ENCODE measurements at places on chromosomes 3 and 15.

- DNase-seq, result peak; percentile 61
Observed at GRCh38 chr3:183122257-183122932, 23.1 kb upstream of the MCCC1 start.

DNA sequence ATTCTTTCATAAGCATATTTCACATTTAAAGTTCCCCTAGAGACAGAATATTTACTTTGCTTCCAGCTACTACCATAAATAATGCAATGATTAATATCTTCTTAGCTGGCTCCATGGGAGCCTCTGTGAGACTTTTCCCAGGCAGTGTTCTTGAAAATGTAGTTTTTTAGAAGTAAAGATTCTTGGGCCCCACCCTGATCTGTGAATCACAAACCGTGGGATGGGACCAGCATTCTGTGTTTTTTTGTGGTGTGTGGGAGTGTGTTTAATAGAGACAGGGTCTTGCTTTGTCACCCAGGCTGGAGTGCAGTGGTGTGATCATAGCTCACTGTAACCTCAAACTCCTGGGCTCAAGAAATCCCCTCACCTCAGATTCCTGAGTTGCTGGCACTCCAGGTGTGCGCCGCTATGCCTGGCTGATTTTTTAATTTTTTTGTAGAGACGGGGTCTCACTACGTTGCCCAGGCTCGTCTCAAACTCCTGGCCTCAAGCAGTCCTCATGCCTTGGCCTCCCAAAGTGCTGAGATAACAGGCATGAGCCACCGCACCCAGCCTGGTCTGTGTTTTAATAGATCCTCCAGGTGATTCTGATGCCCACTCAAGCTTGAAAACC, 83.0 kb downstream of the KLHL25 start:
- DNase-seq, result no peak

GRCh38 chr3:50503504-50504342, at the start of gene CACNA2D2:
CACNA2D2 (minus strand) TSS chr3:50503634; CDS start chr3:50503423, 211 bp downstream.
- no peak for DNase-seq

GRCh38 chr15:26711445-26711844, 61.4 kb downstream of the GABRB3 start:
- no peak for DNase-seq

DNA sequence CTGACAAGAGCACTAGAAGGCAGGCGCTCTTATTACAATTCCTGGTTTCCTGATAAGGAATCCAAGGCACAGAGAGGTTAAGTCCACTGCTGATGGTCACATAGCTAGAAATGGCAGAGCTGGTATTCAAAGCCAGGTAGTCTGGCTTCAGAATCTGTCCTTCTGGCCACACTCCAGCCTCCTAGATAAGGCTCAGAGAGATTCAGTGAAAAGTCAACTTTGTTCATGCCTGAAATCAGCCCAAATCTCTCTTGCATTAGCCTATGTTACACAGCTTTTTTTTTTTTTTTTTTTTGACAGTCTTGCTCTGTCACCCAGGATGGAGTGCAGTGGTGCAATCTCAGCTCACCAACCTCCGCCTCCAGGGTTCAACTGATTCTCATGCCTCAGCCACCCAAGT, 21.1 kb upstream of the CMTM8 start:
- no peak for DNase-seq

DNA sequence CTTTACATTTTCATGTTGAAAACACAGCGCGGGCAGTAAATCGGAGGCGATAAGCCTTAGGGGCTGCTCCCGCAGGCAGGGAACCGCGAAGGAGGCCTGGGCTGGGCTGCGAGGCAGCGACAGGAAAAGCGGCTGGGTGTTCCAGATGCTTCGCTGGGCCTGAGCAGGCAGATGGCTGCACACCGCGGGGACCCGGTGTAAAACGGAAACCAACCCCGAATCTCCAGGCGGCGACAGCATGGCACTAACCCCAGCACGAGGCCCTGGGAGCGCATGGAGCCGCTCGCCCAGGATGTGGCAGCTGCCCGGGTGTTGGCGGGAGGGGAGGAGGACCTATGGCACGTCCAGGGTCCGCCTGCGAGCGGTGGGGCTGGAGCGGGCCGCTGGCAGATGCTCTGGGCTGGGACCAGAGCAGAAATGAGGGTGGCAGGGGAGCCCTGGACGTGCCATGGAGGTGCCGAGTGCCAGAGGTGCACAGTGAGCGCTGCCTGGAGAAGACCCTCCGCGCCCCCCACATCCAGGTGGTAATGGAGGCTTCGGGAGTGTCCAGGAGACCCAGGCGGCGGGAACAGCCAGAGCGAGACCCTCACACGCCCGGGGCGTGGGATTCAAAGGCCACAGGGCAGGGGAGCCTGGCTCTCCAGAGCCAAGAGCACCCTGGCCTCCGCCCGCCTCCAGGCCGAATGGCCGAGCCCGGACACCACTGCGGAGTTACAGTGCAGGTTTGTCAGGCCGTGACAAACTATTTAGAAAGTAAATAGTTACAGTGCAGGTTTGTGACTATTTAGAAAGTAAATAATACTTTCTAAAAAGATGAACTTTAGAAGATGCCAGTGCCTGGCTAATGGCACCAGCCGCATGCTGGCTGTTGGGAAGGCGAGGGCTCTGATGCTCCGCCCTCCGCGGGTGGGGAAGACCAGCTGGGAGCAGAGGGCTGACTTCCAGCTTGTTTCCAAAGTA, 293.6 kb downstream of the OCA2 start:
- DNase-seq, result no peak

DNA sequence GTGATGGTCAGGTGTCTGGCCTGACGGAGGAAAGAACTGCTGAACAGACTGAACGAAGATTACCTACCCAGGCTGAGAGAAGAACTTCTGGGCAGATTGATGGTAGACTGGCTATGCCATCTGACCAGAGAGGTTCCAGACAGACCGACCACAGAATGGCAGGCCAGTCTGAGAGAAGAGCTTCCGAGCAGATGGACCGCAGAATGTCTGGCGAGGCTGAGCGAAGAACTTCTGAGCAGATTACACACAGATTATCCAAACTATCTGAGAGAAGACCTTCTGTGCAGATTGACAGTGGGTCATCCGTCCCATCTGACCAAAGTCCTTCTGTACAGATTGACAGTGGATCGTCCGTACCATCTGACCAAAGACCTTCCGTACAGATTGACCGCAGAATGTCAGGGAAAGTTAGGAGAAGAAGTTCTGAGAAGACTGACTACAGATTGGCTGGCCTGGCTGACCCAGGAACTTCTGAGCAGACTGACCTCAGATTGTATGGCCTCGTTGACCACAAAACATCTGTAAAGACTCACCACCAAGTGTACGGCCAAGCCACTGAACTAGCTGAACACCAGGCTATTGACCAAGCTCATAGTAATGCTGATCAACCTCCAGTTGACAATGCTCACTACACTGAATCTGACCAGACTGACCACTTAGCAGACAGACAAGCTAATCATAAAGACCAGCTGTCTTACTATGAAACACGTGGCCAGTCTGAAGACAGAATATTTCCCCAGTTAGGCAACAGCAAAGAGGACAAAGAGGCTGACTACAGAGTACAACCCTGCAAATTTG, 812 bp downstream of the TEX55 start:
- DNase-seq, result no peak

- no peak for DNase-seq
Observed at GRCh38 chr15:65305150-65305758, 777 bp downstream of the RNU5B-1 start.

DNA sequence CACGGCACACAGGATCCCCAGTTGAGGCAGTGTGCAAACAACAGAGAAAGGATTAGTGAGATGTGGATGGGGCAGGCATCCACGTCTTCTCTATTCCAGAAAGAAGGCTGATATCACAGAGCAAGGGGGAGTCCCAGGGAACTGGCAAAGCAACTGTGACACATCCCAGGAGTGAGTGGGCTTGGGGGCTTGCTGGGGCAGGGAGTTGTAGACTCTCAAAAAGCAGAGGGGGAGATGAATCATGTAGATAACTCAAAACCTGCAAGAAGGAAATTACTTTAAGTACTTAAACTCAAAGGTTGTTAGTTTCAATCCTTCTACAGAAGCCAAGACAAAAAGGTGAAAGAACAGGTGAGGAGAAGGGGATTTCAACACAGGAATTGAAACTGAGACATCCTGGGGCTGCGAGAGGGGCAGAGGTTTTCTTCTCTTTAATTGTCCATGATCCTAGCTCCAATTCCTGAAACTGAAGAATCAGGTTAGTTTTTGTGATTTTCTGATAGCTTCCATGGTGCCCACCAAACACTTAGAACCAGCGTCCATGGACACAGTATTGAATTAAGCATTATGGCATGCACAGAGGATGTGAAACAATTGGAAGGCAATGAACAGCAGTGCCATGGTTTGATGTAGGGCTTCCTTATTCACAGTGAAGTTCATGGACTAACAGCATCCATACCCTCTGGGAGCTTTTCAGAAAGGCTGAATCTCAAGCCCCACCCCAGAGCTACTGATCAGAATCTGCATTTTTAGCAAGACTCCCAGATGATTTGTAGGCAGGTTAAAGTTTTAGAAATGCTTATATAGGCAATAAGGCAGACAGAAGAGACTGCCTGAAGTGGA, 52.0 kb downstream of the CCR3 start:
- no peak for DNase-seq

GRCh38 chr15:96627031-96627568, 296.6 kb downstream of the NR2F2 start:
- no peak for DNase-seq

- DNase-seq, result no peak
Observed at GRCh38 chr3:152713989-152714388, 120.9 kb upstream of the P2RY1 start.

DNA sequence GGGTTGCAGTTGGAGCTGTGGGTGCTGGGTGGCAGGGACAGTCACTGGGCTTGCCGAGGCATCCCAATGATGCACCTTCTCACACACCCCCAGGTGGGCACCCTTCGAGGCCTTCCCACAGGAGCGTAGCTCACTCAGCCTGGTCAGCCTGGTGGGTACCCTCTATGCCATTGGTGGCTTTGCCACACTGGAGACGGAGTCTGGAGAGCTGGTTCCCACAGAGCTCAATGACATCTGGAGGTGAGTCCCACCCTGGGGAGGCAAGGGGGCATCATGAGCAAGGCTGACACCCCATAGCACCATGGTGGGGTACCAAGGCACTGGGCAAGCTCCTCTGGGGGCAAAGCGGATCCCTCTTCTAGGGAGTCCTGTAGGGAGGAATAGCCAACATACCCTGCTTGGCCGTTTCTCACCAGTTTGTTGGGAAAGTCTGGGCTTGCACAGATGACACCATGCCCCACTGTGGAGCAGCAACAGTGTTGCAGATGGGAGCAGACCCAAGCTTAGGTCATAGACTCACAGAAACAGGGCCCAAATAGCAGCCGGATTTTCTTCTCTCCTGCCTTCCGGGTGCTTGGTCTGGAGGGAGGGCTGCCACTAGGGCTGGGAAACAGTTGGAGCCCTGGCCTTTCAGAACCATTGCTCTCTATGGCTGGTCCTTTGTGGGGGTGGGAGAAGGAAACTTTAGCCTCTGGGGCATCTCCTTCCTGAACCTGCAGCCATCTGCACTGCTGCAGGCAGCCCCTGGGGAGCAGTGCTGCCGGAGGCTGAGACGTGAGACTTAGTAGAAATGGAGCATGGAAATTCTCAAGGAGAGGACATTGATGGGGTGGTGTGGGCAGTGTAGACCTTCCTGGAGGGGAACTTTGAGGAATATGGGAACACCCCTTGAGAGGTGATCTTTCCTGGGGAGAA, 5.7 kb downstream of the KLHL40 start:
- no peak for DNase-seq

DNA sequence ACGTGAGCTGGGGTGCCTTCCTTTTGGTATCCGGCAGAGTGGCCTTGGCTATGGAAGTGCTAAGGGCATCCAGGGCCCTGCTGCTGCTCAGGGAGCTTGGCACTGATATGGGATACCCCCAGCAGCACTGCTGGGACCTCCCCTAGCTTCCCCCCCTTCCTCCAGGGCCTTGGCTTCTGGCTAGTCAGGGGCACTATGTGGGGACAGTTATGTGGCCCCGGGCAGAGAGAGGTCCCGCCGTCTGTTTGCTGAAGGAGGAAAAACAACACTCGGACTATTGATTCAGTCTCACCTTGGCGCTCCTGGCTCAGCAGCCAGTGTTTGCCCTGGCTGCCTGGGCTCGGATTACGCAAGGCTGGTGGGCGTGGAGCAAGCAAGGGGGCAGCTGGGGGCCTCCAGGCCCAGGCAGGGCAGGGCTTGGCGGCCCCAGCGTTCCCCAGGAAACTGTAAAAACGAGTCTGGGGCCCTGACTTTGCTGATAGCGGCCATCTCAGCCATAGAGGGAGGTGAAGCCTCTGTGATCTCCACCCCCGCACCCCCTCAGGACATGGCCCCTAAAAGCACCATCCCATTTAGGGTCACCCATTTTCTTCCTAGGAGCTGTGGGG, 5.7 kb downstream of the FURIN start:
- DNase-seq, result no peak

- no peak for DNase-seq
Observed at GRCh38 chr15:44734839-44735481, 1.4 kb upstream of the TRIM69 start.

DNA sequence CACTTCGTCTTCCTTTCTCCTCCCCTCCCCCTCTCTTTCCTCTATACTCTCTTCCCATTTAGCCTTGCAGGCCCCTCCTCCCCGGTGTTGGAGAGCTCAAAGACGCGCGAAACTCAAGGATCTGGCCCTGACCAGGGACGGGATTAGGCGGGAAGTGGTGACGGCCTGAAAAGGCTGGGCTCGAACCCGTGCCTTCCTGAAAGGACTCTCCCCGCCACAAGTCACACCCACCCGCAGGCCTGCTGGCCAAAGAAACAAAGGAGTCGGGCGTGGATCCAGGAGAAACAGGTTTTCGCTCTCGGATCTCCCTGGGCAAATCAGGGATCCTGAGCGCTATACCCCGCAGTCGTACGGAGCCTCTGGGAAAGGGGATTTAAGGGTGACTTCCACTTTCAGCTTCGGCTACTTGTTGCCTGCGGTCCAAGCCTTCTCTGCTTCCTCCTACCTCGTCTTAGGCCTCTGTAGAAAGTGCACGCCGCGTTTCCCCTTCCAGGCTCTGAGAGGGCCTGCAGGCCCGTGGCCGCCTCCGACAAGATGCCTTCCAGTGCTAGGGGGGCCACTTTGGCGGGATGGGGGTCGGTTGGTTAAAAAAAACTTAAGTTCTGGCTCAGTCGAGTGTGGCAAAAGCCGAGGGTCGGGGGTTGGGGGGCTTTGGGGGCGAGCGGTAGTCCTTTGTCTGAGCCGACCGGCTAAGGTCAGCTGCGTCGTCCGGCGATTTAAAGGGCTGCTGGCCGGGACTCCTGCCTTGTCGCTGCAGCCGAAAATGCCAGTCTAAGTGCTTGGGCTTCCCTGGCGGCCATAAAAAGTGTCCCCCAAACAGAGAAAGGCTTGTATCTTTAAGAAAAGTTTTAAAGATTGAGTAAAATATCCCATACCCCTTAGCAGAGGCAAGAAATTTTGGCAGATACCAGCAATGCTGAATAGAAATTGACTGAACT, 8.2 kb downstream of the ZIC4 start:
- no peak for DNase-seq

Measured in NCI-H1436 treated with DMSO at 0.1 percent for 48 hours (cell line).